ENCODE measurements at places on chromosomes 7 and 10.

- DNase-seq, result no peak
Measured at GRCh38 chr7:87899255-87899654, 23.0 kb downstream of the DBF4 start.

DNA sequence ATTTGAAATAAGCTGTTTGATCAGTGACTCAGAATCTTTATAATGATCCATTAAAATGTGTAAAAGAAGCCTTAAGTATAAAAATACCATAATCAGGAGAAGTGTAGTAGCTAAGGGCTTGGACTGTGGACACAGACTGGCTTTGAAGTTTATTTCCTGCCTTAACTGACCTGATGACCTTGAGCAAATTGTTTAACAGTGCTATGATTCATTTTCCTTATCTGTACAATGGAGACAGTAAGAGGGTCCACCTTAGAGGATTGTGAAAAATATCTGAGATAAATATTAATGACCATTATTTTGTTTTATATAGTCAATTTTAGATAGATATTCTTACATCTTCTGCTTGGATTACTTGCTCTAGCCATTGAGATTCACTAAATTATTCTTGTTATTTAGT, 13.3 kb upstream of the RPA3 start:
- DNase-seq, result no peak

GRCh38 chr10:818526-819220, 112.8 kb downstream of the LARP4B start:
- no peak for DNase-seq

- DNase-seq, result no peak
Measured at GRCh38 chr7:539731-540411, 20.2 kb upstream of the PDGFA start.

DNA sequence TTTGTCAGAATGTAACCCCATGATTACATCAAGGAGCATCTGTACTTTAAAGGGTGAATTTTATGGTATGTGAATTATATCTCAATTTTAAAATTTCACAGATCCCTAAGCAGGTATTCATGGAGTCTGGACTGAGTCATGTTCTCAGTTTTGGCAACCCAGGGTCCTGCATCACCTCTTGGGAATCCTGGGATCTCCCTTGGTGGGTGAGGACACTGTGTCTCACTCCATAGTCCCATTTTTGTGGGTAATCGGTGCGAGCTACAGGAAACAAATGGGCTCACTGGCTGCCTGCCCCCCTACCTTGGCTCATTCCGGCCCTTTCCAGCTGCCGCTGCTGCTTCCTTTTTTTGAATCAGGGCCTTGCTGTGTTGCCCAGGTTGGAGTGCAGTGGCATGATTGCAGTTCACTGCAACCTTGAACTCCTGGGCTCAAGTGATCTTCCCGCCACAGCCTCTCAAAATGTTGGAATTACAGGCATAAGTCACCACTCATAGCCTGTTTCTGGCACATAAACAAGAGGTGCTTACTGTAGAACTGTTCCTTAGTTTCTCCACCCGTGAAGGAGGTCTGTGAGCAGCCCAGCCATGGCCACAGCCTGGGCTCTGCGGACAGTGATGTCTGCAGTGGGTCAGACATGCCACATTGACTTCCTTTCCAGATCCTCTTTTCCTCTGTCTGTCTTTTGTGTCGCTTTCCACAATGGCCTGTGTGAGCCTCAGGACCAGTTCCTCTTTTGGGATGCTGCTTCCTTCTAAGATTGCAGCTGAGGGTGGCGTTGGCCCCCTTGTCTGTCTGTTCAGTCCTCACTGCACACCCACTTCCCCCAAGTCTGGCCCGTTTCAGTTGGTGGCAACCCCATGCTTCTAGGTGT, 14.5 kb downstream of the PALD1 start:
- DNase-seq, result no peak

DNA sequence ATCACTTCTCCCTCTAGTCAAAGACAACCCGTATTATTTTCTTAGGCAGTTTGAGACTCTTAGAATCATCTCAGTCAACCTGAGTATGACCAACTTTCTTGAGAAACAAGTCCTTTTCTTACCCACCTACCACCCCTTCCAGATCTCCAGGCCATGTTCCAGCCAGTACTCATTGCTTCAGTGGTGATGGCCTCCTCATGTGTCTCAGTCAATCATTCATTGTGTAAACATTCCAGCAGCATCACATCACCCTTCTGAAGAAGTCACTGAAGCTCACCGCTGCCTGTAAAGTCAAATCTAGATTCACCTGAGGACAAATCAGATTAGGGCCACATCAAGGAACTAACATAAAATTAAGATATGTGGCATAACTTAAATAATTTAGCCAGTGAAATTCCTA, 467.2 kb upstream of the NRP1 start:
- DNase-seq, result no peak

GRCh38 chr10:79052291-79053080, 16.3 kb upstream of the ZMIZ1 start:
- DNase-seq, result no peak

DNA sequence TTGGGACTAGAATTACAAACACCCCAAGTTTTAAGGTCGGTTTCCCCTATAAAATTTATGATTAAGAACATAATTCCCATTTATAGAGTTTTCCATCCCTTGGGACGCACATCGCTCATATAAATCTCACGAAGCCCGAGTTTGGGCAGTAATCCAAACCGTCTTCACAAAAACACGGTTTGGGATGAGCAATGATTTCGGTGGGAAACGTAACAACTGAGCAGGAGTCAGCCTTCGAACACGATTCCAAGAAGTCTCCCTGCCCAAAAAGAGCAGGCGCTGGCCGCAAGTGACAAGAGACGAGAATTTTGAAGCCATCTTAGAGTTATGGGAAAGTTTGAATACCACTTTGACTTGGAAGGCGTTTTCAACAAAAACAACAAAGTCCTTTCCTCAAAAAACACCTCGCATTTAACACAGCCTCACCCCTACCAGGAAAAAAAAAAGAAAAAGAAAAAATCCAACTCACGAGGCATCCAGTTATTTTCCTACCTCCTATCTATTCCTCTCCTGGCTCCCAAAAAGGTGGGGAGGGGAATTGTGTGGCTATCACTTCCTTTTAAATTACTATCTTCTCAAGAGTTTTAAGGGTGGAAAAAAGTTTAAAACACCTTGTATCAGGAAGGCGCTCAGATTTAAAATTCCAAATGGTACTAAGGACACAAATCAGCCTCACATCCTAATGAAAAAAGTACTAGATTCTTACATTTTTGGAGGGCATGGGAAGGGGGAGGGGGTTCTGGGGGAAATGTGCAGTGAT, 1.6 kb downstream of the SEPHS1 start:
- no peak for DNase-seq

DNA sequence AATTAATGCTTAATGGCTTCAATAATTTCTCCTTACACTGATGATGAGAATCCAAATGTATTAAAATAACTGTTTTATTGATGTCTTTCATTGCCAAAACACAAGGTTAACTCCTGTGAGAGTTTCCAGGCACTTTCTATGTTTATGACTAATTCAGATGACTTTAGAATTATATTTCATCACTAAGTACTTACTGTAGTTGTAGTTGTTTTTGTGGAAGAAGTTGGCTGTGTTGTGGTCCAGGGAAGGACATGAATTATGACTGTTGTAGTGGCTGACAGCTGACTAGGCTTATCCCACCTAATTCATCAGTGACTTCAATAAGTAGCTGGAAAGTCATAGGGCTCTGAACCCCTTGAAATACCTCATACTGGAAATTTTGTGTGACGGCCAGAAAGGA, 254.8 kb downstream of the HGF start:
- DNase-seq, result no peak

DNA sequence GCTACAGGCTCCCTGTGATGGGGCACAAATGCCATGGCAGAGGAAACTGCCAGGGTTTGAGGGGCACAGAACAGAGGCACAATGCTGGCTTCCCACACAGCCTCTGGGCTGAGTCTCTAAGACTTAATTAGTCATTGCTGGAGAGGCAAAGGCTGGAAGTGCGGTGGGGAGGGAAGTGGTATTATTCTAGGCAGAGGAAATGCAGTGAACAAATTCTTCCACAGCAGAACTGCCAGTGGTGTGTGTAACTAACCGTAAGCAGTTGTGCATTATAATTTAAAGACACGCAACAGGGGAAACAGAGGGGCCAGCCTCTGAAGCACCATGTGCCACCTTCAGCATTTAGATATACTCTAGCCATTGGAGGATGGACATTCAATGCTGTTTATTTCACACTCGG, 12.8 kb downstream of the ICA1 start:
- no peak for DNase-seq

GRCh38 chr7:95536656-95537311, 51.0 kb downstream of the ASB4 start:
- no peak for DNase-seq

GRCh38 chr10:112243713-112244112, 39.5 kb upstream of the TECTB start:
- no peak for DNase-seq

DNA sequence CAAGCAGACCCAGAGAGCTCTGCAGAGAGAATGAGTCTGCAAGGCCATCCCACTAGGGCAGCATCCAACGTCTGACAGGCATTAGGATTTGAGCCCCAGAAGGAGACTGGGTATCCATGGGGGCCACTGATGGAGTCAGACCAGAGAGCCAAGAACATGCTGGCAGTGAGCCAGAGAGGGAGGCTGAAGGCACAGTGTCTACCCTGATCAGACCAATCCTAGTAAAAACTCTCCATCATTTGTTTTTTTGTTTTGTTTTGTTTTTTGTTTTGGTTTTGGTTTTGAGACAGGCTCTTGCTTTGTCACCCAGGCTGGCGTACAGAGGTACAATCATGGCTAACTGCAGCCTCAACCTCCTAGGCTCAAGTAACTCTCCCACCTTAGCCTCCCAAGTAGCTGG, 133.1 kb upstream of the LYZL2 start:
- DNase-seq, result no peak

DNA sequence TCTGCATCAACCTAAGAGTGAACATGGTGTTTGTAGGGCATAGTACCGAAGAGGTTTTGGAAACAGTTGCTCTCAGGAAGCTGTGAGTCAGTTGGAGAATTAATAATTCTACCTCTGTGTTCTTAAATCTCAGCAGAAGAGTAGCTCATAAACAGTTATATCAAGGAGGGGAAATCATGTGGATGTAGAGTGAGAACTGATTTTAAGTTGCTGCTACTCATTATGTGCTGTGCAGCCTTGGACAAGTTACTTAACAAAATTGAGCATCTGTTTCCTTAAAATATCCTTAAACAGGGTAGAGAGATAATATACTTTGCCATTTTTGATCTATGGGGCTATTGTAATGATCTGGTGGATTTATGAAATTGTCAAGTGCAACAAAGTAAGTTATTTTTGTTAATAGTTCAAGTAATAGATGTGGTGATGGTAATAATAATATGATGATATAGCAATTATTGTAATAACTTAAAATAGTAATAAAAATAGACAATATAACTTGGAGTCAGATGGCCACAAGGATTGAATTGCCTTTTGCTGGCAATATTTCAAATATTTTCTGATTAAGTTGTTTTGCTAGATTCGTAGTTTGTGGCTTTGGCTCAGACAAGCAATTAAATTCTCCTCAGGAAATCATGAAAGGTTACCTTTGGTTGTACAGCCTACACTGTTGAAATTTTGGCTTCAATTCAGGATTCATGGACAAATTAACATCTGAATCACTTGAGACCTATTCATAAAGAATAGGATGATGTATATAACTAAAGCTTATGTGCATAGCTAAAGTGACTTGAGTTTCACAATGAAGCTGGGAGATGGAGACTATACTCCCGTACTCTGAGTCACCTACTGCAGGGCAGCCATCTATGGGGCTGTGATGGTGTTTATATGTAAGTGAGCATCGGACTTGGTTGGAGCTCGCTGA, 228.5 kb downstream of the CDK14 start:
- no peak for DNase-seq

- DNase-seq, result peak; percentile 76
Measured at GRCh38 chr10:88582806-88583583, at the start of gene RNLS. TSS of gene RNLS (minus strand) at chr10:88583318.

GRCh38 chr7:106279425-106280197, 5.2 kb downstream of the NAMPT start:
- DNase-seq, result no peak

DNA sequence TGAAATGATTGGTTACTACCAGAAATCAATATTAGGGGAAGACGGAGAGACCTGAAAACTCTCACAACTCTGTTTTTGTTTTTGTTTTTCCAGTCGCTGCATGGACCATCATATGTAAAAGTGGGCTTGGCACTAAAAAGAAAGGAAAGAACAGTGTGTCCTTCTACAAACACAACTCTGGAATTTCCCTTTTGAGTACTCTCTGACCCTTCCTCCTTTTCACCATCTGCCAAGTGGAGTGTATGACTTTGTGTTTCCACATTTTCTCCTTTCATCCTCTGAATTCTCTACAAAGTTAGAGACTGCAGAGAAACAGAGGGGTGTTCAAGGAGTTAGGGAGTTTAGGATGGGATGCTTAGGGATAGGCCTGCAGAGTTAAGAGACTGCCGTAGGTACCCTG, 92.0 kb downstream of the MDFIC start:
- no peak for DNase-seq

- DNase-seq, result no peak
Measured at GRCh38 chr10:61021926-61022325, 77.9 kb upstream of the RHOBTB1 start.

- no peak for DNase-seq
Measured at GRCh38 chr10:48899781-48900180, 39.9 kb downstream of the LRRC18 start.

DNA sequence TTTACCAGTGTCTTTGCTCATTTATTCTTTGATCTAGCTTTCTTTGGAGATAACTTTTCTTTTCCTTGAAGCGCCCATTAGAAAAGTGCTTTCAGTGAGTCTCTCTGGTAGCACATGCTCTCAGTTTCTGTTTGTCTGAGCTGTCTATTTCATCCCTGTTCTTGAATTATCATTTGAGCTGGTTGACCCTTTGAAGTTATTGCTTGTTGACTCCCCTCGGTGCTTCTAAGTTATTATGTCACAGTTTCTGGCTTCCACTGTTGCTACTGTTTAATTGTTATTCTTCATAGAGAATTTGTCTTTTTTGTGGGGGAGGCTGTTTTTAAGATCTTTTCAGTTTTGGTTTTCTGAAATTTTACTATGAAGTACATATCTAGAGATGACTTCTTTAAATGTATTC, 11.4 kb upstream of the PRF1 start:
- no peak for DNase-seq

- DNase-seq, result no peak
Measured at GRCh38 chr7:48049850-48050249, 14.5 kb downstream of the C7orf57 start.

DNA sequence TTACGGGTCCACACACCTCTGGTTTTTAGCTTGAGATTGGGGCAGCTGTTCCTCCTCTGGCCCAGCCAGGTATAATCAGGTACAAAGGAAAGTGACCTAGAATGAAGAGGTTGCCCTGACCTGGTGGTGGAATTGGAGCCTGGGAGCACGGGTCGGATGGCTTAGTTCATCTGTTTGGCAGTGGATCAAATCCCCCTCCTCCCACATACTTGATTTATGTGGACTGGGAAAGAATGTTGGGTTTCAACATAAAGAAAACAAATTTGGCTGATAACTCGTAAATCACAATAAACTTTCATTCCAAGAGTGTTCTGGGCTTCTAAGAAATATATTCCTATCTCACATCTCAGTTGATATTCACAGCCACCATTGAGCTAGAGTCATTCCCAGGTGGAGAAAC, 186.8 kb downstream of the CUX1 start:
- no peak for DNase-seq
